Stimulated activated CD8-positive, alpha-beta memory T cell treated with anti-CD3 and anti-CD28 coated beads, Interleukin-4, amount 100 ng/mL, for 1 hour (primary cell): ENCODE measurements at places on chromosomes 2 and 18.

- no peak for DNase-seq
Observed at GRCh38 chr2:115084446-115084845, 642.0 kb downstream of the DPP10 start.

GRCh38 chr18:70374154-70374553, 85.3 kb downstream of the SOCS6 start:
- no peak for DNase-seq

GRCh38 chr2:195106681-195107380, 550.2 kb upstream of the SLC39A10 start:
- no peak for DNase-seq

DNA sequence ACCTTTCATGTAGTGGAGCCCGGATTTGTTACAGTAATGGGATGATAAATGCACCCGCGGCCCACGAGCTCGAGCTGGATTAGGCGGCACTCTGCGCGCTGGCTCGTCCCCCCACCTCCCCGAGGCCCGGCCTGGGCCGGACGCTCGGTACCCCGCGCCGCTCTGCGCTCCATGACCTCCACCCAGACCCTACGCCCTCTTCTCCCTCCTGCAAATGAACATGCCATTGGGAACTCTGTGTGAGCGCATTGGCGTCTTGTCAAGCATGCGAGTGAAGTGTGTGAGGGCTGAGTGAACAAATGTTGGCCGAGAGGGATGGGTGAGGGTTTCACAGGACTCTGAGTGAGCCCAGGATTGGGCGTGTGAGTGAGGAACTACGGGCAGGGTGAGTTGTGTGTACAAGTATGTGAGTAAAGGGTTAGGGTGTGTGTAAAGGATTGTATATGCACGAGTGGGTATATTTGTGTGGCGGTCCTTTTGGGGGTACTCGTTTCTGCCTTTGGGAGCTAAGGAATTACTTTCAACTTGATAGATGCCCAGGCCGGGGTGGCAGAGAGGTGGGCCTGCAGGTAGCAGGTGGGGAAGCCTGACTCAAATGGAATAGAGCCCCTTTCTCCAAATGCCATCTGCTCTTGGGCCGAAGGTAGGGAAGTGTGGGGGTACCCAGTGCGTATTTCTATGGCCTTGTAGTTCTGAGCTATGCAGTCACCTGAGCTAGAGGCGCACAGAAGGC, 2.9 kb upstream of the EN1 start:
- no peak for DNase-seq

DNA sequence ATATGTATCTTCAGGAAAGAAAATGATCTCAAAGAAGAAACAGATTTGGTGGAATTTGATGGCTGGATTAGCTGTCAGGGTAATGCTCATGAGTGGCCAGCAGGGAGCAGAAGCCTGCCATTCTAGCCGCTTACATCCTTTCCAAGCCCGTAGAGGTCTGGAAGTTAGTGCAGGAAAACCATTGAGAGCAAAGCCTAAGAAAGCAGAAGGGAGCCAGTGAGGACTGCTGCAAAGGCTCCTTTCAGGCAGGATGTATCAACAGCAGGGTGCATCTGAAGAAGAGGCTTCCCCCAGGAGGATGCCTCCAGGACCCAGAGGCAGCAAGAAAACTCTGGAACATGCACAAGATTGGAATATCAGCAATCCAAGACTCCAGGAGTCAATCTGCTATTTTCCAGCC, 22.9 kb upstream of the LBH start:
- no peak for DNase-seq

DNA sequence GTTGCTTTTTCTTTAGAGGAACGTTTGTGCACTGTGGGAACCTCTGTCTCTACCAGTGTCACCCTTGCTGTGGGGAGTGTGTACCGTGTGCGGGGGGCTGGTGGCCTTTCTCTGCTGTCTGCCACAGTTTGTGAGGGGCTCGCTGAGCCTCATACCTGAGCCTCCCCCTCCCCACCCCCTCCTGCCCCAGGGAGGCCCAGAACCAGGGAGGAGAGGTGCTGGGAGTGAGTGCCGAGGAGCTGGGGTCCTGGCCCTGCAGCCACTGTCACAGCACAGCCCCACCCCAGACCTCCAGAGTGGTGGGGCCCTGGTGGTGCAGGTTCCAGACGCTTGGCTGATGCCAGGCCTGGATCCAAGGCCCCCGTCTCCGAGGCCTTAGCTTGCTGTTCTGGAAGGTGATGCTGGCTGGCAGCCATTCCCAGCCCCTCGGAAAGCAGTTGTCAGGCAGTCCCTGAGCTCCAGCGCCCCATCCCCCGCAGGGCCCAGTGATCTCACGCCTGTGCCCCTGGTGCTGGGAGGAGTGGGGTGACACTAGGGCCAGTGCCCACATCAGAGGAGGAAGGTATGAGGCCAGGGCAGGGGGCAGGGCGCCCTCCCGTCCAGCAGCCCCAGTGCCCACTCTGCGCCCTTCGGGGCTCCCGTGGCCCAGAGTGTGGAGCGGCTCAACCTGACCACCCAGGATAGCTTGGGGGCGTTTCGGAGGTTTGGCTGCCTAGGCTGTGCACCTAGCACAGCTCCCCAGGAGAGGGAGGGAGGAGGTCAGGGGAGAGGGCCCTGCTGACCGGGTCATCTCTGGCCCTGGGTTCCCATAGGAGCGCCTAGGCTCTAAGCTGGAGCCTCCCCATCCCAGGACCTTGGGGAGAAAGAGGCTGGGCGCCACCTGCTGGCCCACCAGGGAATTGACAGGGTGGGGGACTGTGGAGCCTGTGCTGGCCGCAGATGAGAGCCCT, 53.0 kb upstream of the ALPP start:
- DNase-seq = no peak

- DNase-seq = no peak
Observed at GRCh38 chr2:127029350-127030051, 77.5 kb downstream of the BIN1 start.
